ENCODE measurements at places on chromosomes 5 and 9. TPM values are rescaled to one million over a fixed set of nuclear protein-coding genes. Genes with fewer than 3 reads are reported as not detected.

Gene DBH
- total RNA-seq: not detected

Gene KIAA0825
- 5.9 TPM for total RNA-seq

Gene DMRT3
- total RNA-seq: not detected

Gene ERCC8
- total RNA-seq: 7.4 TPM

Gene PCDHGA3
- not detected for total RNA-seq

Gene CD74
- 1,531 TPM for total RNA-seq

Gene ADRB2
- 2.5 TPM for total RNA-seq

Gene GHR
- 5.0 TPM for total RNA-seq

Gene ARSI
- not detected for total RNA-seq

Gene PAEP
- not detected for total RNA-seq

Gene CARTPT
- total RNA-seq: not detected

Gene PCDHGA7
- total RNA-seq: 1.3 TPM

Gene NIPAL4
- not detected for total RNA-seq

Gene DNAH5
- 0.35 TPM for total RNA-seq

Gene SGCD
- 1.2 TPM for total RNA-seq

Gene ZFP2
- not detected for total RNA-seq

Gene CDH18
- not detected for total RNA-seq

Gene FCN2
- not detected for total RNA-seq

Gene CDO1
- total RNA-seq: 1.7 TPM

Gene BAAT
- total RNA-seq: not detected

Gene IRGM
- 1.9 TPM for total RNA-seq

Gene HDAC3
- total RNA-seq: 55.6 TPM

Gene SPATA31E1
- total RNA-seq: not detected

Gene HRCT1
- total RNA-seq: 32.6 TPM

Gene UNC13B
- 44.5 TPM for total RNA-seq

Gene C9orf50
- total RNA-seq: not detected
